Fibroblast of skin of back (primary cell): ENCODE measurements at places on chromosomes 11 and 22.

- DNase-seq, result no peak
Measured at GRCh38 chr22:39419096-39419495, 19.5 kb downstream of the TAB1 start.

GRCh38 chr22:28029201-28029948, 110.3 kb upstream of the PITPNB start:
- peak; percentile 54 for DNase-seq

GRCh38 chr22:23137905-23138561, 3.8 kb downstream of the RSPH14 start:
- DNase-seq, result peak; percentile 50

GRCh38 chr11:62142921-62143320, 19.1 kb downstream of the INCENP start:
- no peak for DNase-seq

- DNase-seq, result peak; percentile 37
Measured at GRCh38 chr11:75946531-75947530, 131.8 kb downstream of the UVRAG start.

- DNase-seq, result no peak
Measured at GRCh38 chr11:1049431-1049891, 12.9 kb upstream of the MUC6 start.
